ENCODE measurements at places on chromosomes 5 and 9. TPM values are rescaled to one million over a fixed set of nuclear protein-coding genes. Genes with fewer than 3 reads are reported as not detected.

The NUP155 gene
- 40.9 TPM for total RNA-seq

The PCDHGB3 gene
- 5.9 TPM for total RNA-seq

The LCN12 gene
- total RNA-seq = 43.2 TPM

The NTRK2 gene
- total RNA-seq = 23.2 TPM

GRCh38 chr5:155064580-155064979, 51.0 kb downstream of the KIF4B start:
- no peak overlapping the region for H3K27ac ChIP-seq
- H3K27me3 ChIP-seq = no peaks in the 10 kb centered on the region
- no peaks in the 10 kb centered on the region for H3K4me1 ChIP-seq
- H3K4me3 ChIP-seq = no peak overlapping the region
- no peak for DNase-seq
- H3K36me3 ChIP-seq = no peaks in the 10 kb centered on the region

DNA sequence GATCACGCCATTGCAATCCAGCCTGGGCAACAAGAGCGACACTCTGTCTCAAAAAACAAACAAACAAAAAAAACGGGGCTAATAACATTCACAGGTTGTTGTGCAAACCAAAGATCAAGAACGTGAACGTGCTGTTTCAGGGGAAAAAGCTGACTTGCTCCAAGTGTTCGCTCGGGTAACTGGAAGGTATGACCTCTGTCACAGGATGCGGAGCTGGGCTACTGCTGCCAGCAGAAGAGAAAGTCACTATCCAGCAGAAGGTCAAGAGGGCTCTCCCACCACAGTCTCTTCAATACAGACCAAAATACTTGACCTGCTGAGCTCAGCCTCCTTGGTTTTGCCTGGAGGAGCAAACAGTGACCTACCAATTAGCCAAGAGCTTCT, 59.7 kb downstream of the ABCA1 start:
- H3K4me3 ChIP-seq = no peak overlapping the region
- H3K27me3 ChIP-seq = no peaks in the 10 kb centered on the region
- no peak for DNase-seq
- peak overlapping the region; percentile 76 for H3K27ac ChIP-seq
- H3K36me3 ChIP-seq = no peaks in the 10 kb centered on the region

DNA sequence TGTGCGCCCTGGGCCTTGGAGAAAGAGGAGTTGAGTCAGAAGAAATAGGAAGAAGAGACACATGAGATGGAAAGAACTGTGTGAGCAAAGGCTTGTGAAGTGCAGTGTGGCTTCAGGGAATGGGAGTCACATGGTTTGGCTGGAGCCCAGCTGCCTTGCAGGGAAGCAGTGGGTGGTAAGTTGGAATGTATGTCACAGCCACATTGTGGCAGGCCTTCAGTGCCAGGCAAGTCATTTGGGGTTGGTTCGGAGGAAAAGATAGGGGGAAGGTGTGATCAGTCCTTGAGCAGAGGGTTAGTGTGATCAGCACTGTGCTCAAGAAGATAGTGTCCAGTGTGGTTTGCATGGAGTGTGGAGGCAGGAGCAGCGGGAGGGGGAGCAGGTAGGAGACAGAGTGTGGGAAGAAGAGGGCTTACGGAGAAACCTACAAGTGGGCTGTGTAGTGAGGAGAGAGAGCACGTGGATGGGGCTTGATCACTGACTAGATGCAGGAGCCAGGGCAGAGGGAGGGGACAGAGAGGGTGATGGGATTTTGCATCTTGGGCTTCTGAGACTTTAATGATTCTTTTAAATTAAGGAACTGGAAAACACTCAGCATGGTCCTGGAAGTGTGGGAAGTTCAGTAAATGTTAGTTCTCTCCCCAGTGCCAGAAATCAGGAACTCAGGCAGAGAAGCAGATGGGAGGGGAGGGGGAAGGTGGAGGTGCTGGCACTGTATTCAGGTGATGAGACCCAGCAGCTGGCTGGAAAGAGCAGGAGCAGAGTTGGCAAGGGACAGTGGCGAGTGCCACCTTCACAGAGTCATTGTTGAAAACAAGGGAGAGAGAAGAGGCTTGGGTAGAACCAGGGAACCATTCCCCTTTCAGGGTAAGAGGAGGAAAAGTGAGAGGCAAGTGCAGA, 46.6 kb downstream of the ARHGAP26 start:
- no peaks in the 10 kb centered on the region for H3K36me3 ChIP-seq
- H3K27me3 ChIP-seq = no peaks in the 10 kb centered on the region
- H3K4me1 ChIP-seq = peaks cover 8% of the 10 kb centered on the region
- H3K27ac ChIP-seq = peak overlapping the region; percentile 54
- H3K4me3 ChIP-seq = no peak overlapping the region
- DNase-seq = no peak

GRCh38 chr9:97556721-97557605, 55.5 kb downstream of the TMOD1 start:
- H3K4me1 ChIP-seq = peaks cover 7% of the 10 kb centered on the region
- no peaks in the 10 kb centered on the region for H3K27me3 ChIP-seq
- H3K36me3 ChIP-seq = no peaks in the 10 kb centered on the region
- H3K4me3 ChIP-seq = no peak overlapping the region

DNA sequence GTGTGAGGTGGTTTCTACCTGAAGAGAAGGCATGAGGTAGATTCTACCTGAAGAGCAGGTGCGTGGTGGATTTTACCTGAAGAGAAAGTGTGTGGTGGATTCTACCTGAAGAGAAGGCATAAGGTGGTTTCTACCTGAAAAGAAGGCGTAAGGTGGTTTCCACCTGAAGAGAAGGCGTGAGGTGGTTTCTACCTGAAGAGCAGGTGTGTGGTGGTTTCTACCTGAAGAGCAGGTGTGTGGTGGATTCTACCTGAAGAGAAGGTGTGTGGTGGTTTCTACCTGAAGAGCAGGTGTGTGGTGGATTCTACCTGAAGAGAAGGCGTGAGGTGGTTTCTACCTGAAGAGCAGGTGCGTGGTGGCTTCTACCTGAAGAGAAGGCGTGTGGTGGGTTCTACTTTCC, 192.8 kb downstream of the MED10 start:
- no peaks in the 10 kb centered on the region for H3K36me3 ChIP-seq
- H3K27me3 ChIP-seq = no peaks in the 10 kb centered on the region
- no peaks in the 10 kb centered on the region for H3K4me1 ChIP-seq
- H3K27ac ChIP-seq = no peak overlapping the region

DNA sequence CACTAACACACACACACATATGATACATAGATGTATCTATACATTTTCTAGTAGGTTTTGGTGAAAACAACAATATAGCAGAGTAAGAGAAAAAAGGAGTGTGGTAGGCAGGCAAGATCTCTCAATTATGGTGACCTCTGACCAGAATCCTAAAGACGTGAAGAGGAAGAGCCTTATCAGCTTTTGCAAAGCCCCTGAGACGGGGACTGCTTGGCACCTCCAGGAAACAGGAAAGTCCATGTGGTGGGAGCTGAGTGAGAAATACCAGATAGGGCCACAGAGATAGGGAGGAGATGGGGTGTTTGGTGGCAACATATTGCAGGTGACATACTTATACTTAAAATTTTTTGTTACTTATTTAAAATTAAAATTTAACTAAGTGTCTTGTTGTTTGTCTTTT, 39.9 kb upstream of the CTXN3 start:
- H3K27ac ChIP-seq = no peak overlapping the region
- no peak overlapping the region for H3K4me3 ChIP-seq
- H3K36me3 ChIP-seq = no peaks in the 10 kb centered on the region
- DNase-seq = no peak
